Spleen (tissue), 13 donors: ENCODE measurements at places on chromosomes 3 and 15. TPM values are rescaled to one million over a fixed set of nuclear protein-coding genes. Genes with fewer than 3 reads are reported as not detected.
A peak's percentile ranks its signal among the peaks of the same experiment; 100 is the strongest.

DNA sequence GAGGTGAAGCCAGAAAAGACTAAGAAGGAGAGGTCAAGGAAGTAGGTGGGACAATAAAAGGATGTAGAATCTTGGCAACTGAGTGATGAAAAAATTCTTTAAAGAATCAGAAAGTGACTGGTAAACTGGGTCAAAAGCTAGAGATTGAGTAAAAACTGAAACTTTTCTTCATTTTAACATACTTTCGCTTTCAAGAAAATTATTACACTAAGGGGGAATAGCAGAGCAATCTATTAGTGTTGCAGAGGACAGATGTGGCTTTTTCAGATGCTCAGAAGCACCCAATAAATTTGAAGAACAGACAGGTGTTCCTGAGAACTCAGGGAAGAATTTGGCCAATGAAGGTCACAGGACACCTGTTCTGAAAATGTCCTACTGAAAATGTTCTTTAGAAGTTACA lies 805.4 kb upstream of the ALCAM start:
- H3K4me1 ChIP-seq, result no peaks in the 10 kb centered on the region
- no peaks in the 10 kb centered on the region for H3K36me3 ChIP-seq
- H3K4me3 ChIP-seq, result no peak overlapping the region
- no peaks in the 10 kb centered on the region for H3K27me3 ChIP-seq
- no peak for DNase-seq

GRCh38 chr15:90553248-90553745 lies 23.6 kb downstream of the CRTC3 start:
- H3K36me3 ChIP-seq, result no peaks in the 10 kb centered on the region
- no peak for DNase-seq
- no peak overlapping the region for H3K4me3 ChIP-seq
- H3K27ac ChIP-seq, result no peak overlapping the region
- H3K4me1 ChIP-seq, result peaks cover 45% of the 10 kb centered on the region

GRCh38 chr3:191350396-191351090 lies 20.2 kb upstream of the UTS2B start:
- no peak for DNase-seq
- peak overlapping the region; percentile 75 for H3K27ac ChIP-seq
- no peak overlapping the region for H3K4me3 ChIP-seq
- H3K27me3 ChIP-seq, result no peaks in the 10 kb centered on the region

DNA sequence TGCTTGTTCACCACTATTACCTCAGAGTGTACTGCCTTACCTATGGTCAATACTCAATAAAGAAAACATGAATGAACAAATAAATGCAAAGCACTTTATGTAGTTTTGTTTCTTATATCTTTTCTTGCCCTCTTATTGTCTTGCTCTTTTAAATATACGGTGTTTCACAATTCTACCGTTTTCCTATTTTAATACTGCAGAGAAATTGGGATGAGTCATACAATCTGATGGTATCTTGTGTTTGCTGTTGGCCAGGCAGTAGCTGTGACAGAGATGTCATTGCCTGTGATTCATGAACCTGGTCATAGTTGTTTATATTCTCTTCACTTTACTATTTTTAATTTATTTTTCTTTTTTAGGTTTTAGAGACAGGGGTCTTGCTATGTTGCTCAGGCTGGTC lies 48.3 kb downstream of the SERP1 start:
- no peak overlapping the region for H3K27ac ChIP-seq
- DNase-seq, result no peak
- H3K27me3 ChIP-seq, result no peaks in the 10 kb centered on the region
- H3K36me3 ChIP-seq, result no peaks in the 10 kb centered on the region
- no peak overlapping the region for H3K4me3 ChIP-seq
- no peaks in the 10 kb centered on the region for H3K4me1 ChIP-seq

- H3K27me3 ChIP-seq, result no peaks in the 10 kb centered on the region
- DNase-seq, result no peak
- H3K4me3 ChIP-seq, result no peak overlapping the region
- H3K36me3 ChIP-seq, result no peaks in the 10 kb centered on the region
- no peak overlapping the region for H3K27ac ChIP-seq
Observed at GRCh38 chr3:177824841-177825240, 627.6 kb upstream of the TBL1XR1 start.

GORASP1 gene
- polyA plus RNA-seq, result 35.5 TPM

CPNE9 gene
- polyA plus RNA-seq, result 0.17 TPM
